ENCODE measurements at places on chromosomes 16 and 17. TPM values are rescaled to one million over a fixed set of nuclear protein-coding genes. Genes with fewer than 3 reads are reported as not detected.

SARM1 gene
- total RNA-seq: 4.0 TPM

DNA sequence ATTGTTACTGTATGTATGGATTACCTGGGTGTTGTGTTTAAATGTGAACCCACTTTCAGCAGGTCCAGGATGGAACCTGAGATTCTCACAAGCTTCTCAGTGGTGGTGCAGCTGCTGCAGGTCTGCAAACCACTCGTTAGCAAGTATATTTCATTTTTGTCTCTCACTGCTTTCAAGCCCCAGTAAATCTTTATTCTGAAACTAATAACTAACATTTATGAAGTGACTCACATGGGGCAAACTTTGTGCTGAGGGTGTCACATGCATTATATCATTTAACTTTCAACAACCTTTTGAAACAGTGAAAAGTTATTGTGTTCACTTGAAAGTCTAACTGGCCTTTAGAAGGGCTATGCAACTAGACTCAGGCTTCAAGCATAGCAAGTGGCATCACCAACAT, 98.9 kb upstream of the DYNLRB2 start:
- DNase-seq: no peak

GRCh38 chr16:72646615-72647014, 401.3 kb downstream of the ZFHX3 start:
- DNase-seq: no peak

DNA sequence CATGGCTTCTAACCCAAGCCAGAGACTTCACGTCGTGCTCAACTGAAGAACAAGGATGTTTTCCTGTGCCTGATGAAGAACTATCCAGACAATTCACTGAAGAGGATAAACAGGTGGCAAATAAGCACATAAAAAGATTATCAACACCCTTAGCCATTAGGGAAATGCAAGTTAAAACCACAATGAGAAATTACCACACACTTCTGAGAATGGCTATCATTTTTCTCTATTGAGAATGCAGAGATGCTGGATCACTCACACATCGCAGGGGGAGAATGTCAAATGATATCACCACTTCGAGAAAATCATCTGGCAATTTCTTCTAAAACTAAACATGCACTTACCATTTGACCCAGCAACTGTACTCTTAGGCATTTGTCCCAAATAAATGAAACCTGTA, 162.8 kb downstream of the IRX3 start:
- no peak for DNase-seq
